ENCODE measurements at places on chromosomes 2 and 18. TPM values are rescaled to one million over a fixed set of nuclear protein-coding genes. Genes with fewer than 3 reads are reported as not detected.

GRCh38 chr2:18413676-18414396, 146.6 kb downstream of the RDH14 start:
- DNase-seq, result peak; percentile 73

DNA sequence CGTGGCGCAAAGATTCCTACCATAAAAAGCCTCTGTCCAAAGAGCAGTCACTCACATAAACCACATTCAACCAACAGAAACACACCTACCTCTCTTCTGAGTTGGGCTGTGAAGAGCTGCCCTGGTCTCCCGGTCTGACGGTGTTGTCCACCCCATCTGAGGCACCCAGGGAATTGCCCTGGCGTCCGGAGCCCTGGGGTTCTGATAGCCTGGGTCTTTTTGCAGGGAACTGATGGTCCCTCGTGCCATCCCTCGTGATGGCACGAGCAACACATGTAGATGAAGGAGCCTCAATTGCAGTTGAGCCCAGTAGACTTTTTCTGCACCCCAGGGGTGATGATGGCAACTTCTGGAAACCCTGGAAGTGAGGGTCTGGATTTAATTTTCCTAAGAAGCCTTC, 13.8 kb downstream of the HJURP start:
- DNase-seq, result no peak

DNA sequence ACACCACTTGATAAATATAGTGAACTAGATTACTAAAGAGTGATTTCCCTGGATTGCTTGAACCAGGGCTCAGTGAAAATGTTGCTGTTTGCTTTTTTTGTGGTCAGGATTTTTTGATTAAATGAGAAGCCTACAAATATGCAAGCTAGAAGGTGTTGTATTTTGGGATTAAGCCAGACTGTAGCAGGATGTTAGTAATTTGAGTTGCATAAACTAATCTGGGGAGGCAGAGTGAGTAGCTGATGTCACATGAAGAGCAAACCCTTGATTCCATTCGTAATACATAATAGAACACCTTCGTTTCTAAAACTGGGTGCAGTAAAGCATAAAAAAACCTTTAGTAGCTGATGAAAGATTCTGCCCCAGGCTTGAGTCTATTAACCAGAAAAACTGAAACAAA, 32.0 kb downstream of the NEDD4L start:
- no peak for DNase-seq

DNA sequence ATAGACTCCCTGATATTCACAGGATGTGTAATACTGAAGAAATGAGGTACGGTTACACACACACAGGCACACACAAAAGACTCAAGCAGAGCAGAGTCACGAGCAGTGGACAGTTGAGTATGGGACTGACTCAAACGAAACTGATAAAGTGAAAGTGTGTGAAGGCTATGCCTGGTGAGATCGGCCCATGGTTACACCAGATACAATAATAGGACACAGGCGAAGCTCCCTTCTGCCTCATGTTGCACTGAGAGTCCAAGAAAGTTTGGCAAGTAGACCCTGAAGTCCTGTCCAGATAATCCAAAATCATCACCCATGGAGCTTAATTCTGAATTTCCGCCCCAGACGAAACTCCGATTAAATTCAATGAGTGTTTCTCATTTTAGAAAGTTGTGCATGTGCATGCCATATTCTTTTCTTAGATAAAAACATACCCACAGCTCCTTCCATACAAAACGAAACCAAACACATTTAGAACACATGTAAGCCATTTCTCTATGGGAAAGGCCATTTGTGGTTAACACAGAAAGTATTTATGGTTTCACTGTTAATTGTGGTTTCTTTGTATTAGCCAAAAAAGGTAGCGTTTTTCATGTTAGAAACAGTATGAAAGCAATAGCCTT, 567.6 kb downstream of the PLCL1 start:
- DNase-seq, result peak; percentile 58

DNA sequence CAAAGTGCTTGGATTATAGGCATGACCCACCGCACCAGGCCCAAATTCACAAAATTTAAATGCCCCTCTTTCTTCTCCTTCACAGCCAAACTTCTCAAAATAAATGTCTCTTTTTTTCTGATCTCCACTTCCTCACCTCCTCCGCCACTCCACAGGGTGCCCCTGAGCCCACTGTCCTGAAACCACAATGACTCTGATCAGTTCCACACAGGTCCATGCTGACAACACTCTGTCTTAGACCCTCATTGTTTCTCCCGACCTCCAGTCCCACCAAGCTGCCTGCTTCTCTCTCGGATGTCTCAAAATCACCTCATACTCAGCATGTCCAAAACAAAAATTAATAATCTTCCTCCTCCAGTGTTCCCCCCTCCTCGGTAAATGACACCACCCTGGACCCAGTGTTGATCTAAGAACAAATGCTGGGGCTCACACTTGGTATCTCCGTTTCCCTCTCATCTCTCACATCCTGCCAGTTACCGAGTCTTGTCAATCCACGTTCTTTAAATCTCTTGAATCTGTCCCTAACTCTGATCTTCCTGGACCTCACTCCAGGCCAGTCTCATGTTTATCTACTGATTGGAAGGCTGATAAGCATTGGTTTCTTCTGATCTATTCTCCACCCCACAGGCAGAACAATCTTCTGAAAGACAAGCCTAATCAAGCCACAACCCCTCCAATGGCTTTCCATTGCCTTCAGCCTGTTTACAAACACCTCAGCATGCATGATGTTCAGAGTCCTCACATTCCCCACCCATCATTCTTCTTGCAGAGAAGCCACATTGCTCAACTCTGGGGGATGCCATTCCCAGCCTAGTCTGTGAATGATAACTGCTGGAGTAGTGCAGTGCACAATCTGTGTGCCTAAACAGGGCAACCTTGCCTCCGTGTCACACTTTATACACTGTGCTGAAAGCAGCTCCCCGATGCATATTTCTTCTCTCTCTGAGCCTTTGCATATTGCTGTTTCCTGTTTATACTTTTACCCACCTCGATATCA, 12.4 kb upstream of the ANKRD44 start:
- no peak for DNase-seq

DNA sequence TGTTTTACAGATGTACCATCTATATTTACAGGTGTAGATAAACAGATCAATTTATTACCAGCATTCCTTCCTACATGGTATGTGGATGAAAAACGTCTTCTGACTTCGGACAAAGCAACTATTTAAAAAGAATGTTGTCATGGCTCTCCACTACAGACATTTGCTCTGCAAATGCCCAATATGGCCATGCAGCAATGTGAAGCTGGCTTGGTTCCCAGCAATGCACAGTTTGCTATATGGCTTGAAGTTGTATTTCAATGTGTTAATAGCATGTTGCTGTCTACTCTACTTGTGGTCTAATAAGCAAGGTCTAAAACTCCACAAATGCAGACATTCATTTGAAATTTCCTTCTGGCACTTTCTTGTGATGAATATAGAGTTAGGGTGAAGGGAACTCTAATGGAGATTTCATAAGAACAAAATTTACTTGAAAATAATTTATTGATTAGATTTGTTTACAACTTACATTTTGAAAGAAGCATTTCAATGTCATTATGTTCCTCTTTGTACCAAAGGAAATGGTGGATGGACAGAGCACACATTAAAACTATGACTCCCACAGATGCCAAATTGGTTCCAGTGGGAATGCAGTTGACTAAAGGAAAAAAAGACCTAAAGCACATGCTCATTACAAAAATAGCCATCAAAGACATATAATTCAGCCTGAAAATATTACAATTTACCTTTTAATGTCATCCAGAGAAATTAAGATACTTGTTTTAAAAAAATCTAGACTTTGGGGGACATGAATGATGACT, 234.0 kb downstream of the DYM start:
- no peak for DNase-seq

- DNase-seq, result peak; percentile 43
Observed at GRCh38 chr2:162072976-162073887, 783 bp downstream of the DPP4 start.

- DNase-seq, result no peak
Observed at GRCh38 chr2:128477026-128477820, 158.6 kb upstream of the HS6ST1 start.

GRCh38 chr18:51537487-51537886, 340.0 kb upstream of the MEX3C start:
- DNase-seq, result no peak

GRCh38 chr2:201888426-201888800, 82.1 kb downstream of the CDK15 start:
- DNase-seq, result no peak

- DNase-seq, result no peak
Observed at GRCh38 chr2:182553483-182553882, 126.6 kb upstream of the PDE1A start.

GRCh38 chr2:127418300-127419111, at the start of gene PROC:
TSS of gene PROC (plus strand) at chr2:127418427. CDS start at chr2:127419943, 1,516 bp downstream.
- no peak for DNase-seq

GRCh38 chr18:78073275-78073674, 823.6 kb downstream of the GALR1 start:
- no peak for DNase-seq

- no peak for DNase-seq
Observed at GRCh38 chr2:29755829-29756228, 165.6 kb downstream of the ALK start.

Gene SLC5A7
- total RNA-seq, result not detected

Gene LIPG
- total RNA-seq, result 3.0 TPM

Gene FAM237A
- total RNA-seq, result not detected

Gene ACVR1C
- total RNA-seq, result 7.8 TPM

Gene MC5R
- 0.21 TPM for total RNA-seq

All from myocyte (in vitro differentiated cells).